ENCODE measurements at places on chromosomes 3 and 15. TPM values are rescaled to one million over a fixed set of nuclear protein-coding genes. Genes with fewer than 3 reads are reported as not detected.

PAQR9 gene
- not detected for total RNA-seq

GRCh38 chr15:31179693-31180092 is 78.2 kb upstream of the TRPM1 start:
- no peaks in the 10 kb centered on the region for H3K36me3 ChIP-seq
- DNase-seq = no peak
- H3K27ac ChIP-seq = no peak overlapping the region
- H3K27me3 ChIP-seq = no peaks in the 10 kb centered on the region
- H3K4me3 ChIP-seq = no peak overlapping the region

- DNase-seq = no peak
- peaks cover 7% of the 10 kb centered on the region for H3K27me3 ChIP-seq
- no peaks in the 10 kb centered on the region for H3K36me3 ChIP-seq
- no peak overlapping the region for H3K27ac ChIP-seq
Measured at GRCh38 chr15:99019558-99020540, 12.3 kb upstream of the PGPEP1L start.

GRCh38 chr15:63176302-63176701 is 13.1 kb upstream of the RAB8B start:
- H3K27ac ChIP-seq = no peak overlapping the region
- no peaks in the 10 kb centered on the region for H3K4me1 ChIP-seq
- H3K4me3 ChIP-seq = no peak overlapping the region
- no peaks in the 10 kb centered on the region for H3K27me3 ChIP-seq
- no peaks in the 10 kb centered on the region for H3K36me3 ChIP-seq

ESYT3 gene
- total RNA-seq = 0.66 TPM

DNA sequence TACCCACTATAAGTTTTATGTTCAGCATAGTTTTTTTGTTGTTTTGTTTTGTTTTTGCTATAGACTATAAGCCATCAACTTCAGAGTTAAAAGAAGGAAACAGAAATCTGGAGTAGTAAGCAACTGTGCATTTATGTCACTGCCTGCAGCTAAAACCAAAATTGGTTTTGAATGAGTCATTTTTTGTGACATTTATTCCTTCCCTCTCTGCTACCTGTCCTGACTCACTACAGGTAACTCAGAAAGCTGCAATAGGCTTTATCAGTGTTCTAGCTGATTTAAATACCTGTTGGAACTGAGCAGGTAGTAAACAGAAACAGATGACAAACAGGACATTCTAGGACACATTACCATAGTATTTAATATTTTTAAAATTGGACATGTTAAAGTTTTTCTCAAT is 393.3 kb upstream of the WNT5A start:
- no peaks in the 10 kb centered on the region for H3K4me1 ChIP-seq
- H3K27me3 ChIP-seq = no peaks in the 10 kb centered on the region
- DNase-seq = no peak

XCR1 gene
- not detected for total RNA-seq

Measured in Peyer's patch (tissue), 4 donors.